Stimulated activated CD8-positive, alpha-beta memory T cell treated with anti-CD3 and anti-CD28 coated beads, Interleukin-4, amount 100 ng/mL, for 48 hours (primary cell): ENCODE measurements at places on chromosomes 11 and 22.

- DNase-seq, result no peak
Observed at GRCh38 chr11:60860943-60861342, 5.2 kb upstream of the PTGDR2 start.

DNA sequence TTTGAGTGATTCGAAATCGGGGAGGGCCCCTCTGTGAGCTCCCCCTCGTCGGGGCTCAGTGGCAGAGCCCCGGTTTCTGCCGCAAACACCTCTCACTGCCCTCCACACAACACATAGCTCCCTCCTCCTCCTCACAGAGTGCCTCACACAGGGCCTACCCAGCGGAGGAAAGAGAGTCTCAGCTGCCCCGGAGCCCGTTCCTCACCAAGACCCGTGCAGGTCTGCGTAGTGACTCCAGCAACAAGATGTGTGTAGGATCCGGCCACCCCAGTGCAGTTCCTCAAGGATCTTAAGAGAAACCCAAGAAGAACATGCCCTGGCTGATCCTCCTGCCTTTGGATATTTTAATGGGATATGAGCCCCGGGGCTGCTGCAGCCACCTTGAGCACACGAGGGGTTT is 238.4 kb downstream of the BRD1 start:
- DNase-seq, result no peak

- DNase-seq, result no peak
Observed at GRCh38 chr11:1521382-1522080, 35.0 kb upstream of the MOB2 start.

DNA sequence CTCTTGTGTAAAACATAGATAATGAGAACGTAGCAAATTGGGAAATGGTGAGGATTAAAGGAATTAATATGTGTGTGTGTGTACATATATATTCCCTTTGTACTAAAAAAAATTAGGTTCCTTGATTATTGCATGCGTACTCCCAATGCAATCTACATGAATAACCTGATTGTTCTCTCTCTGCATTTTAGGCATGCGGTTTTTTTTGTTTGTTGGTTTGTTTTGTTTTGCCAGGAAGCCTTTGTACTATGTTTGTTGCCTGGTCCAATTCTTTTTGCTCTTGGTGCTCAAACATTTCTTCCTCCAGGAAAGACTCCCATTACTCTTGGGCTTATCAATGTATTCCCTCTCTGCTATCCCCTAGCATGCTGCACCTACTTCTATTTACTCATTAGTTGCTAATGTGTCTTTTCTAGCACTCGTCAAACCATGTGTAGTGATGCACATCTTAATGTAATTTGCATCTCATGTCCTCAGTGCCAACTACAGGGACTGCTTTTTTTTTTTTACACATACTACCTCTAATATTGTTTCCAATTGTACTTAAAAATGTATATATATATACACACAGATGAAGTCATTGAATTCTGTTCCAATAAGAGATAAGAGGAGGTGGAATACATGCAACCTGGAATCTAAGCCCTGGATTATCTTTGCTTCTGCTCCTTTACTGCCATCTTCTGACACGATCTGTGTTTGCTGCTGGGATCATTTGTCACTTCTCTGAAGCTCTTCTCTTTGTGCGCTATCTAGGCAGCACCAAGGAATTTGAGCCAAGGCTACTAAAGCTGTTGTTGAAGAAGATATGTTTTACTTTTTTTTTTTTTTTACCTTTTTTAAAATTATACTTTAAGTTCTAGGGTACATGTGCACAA is 197.2 kb upstream of the ANO3 start:
- no peak for DNase-seq

DNA sequence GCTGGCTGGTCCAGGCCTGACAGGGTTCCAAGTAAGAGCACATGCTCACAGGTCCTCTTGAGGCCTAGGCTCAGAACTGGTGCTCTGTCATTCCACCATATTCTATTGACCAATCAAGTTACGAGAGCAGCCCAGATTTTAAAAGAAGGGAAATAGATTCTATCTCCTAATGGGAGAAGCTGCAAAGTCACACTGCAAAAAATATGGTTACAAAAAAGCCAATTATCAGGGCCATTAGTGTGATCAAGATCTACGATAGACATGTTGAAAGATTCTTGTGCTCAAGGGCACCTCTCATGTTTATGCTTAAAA is 96.1 kb downstream of the CD44 start:
- DNase-seq, result no peak

DNA sequence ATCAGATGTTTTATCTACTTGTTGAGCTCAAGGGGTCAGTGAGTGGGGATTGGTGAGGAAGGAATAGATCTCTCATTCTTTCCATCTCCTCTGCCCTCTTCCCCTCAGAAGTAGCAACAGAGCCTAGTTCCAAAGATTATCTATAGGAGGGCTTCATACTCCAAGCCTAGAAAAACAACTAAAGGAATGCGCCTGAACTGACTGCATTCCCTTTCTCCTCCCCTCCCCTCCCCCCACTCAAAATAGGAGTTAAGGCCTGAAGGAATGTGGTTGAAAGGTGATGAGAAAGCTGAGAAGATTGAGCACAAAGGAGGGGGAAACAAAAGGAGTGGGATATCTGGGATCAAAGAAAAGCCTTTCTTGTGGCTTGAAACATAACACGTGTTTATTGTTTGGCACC is 10.5 kb downstream of the EMSY start:
- no peak for DNase-seq

DNA sequence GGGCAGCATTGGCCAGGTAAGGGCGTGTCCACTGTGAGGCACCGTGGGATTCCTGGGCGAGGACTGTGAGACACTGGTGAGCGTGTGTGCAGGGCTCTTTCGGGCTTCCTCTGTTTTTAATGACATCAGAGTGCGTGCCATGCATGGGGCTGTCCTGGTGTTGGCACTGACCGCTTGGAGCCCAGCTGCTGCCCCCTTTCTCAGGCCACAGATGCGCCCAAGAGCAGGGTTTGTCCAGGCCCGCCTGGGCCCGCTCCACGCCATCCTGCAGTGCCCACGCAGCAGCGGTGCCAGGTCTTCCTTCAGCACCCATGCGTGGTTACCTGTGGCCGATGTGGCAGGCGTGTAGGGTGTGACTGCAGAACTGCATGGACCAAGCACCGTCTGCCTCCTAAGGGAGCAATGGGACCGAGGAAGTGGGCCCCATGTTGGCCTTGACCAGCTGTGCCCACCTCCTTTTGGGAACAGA is 72.3 kb upstream of the SEPTIN5 start:
- DNase-seq, result no peak

GRCh38 chr11:82523141-82523540 is 210.5 kb downstream of the FAM181B start:
- no peak for DNase-seq

DNA sequence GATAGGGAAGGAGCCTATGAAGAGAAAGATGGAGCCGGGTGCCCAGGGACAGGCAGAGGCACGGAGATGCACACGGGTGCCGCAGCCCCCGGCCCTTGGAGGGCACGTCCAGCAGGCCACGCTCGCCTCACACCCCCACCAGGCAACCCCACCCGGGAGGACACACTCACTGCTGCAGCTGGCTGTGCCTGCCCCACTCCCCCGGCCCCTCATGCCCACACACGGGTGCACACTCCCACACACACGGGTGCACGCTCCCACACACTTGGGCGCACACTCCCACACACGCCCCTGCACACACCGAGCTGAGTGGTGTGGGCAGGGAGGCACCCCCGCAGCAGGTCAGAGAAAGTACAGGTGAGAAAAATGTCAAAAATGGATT is 1.1 kb downstream of the MOB2 start:
- no peak for DNase-seq

GRCh38 chr22:32579529-32580220 is 105.1 kb downstream of the FBXO7 start:
- DNase-seq, result no peak

DNA sequence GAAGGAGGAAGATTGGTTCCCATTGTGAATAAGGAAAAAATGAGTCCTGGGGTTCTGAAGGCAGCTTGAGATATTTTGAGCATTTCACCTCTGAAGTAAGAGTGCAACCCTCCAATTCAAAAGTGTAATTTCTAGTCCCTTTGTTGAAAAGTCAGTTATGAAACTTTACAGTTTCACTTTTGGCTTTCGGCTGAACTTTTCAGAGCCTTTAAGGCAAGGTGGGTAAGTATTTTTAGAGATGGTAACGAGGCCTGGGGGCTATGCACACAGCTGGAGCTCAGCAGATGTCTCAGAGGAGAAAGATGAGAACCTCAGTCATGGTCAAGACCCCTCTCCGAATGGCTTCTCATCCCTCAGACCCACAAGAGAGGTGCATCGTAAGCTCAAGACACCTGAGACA is 267.6 kb downstream of the KIRREL3 start:
- no peak for DNase-seq

GRCh38 chr22:49833340-49834007 is 5.8 kb upstream of the BRD1 start:
- DNase-seq, result no peak

GRCh38 chr11:2702771-2703362 is 3.1 kb upstream of the KCNQ1OT1 start:
- DNase-seq, result no peak

DNA sequence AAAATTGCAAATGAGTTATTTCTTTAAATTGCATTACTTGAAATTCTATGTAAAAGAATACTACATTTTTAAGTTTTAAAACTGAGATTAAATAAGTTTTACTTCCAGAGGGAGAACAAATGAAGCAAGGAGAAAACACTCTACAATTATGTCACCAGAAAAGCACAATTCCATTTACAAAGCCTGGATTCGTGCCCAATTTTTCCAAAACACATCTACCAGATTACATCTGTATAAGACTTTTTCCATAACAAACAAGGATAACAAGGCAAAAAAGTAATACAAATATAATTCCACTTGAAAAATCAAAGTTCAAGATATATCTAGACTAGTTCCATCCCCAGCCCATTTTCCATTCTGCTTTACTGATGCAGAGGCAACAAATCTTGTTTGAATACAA is 40.5 kb downstream of the MTMR2 start:
- DNase-seq, result no peak

DNA sequence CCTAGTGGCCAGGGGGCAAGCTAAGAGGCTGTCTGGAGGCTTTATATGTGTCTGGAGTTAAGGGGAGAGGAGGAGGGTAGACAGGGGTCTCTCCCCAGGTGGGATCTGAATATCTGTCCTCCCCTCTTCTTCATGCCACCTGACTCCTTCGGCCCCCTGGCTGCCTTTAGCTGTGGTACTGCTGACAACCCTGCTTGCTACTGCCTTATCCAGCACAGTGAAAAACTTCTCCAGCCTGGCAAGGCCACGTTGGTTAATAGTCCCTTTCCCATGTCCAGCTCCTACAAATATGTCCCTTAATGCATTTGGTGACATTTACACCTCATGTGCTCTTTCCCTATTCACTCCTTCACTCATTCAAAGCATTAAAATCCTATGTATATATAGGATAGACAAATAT is 42.4 kb upstream of the NNMT start:
- no peak for DNase-seq

DNA sequence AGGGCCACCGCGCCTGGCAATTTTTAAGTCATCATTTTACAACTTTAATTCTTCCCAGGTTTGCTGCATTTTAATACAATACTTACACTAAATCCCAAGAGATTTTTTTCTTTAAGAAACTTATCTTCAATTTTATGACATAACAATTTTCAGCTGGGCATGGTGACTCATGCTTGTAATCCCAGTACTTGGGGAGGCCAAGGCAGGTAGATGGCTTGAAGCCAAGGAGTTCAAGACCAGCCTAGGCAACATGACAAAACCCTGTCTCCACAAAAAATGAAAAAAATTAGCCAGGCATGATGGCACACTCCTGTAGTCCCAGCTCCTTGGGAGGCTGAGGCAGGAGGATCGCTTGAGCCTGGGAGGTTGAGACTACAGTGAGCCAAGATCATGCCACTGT is 38.8 kb downstream of the CLDN25 start:
- DNase-seq, result no peak

DNA sequence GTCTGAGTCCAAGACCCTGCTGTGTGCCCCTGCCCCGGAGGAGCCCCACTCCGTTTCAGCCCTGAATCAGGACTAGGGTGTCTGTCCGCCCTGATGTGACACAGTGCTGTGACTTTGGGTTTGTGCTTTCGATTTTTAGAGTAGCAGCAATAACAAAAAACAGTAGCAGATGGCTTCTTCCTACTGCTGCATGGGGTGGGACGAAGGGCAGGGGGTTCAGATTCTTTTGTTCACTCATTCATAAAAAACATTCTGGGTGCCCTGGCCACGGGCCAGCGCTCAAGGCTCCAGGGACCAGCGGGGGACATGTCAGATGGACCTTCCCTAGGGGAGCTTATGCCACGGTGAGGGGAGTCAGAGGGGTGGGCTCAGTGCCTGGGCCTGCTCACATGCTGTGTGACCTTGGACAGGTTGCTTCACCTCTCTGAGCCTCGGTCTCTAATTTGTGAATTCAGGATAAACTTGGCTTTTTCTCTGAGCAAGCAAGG is 24.6 kb upstream of the PRR5 start:
- no peak for DNase-seq

- no peak for DNase-seq
Observed at GRCh38 chr22:24526191-24526590, 28.7 kb downstream of the GUCD1 start.

DNA sequence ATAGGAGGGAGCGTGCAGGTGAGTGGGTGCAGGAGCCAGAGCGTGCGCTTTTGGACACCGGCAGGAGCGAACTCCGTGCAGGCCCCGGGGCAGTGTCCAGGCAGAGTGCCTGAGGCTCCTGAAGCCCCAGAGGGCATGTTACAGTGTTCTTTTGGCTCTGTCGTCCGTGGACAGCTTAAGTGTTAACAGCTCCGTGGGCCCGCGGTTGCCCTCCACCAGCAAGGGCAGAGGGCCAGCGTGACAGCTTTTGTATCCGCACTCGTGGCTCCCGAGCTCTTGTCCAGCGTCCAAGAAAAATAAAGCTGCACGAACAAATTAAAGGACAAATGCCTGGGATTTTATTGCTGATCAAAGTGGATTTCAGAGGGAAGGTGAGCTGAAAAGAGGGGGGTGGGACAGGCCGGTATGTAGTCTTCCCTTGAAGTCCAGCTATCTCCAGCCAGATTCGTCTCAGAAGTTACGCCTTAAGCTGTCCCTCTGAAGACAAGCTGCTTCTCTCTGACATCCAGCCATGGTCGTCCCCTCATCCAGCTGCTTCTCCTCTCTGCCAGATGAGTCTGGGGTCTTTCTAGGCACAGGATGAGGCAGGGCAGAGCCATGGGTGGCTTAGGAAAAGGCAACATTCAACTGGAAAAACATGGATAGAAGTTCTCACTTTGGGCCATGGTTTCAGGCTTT is 968 bp upstream of the TMEM109 start:
- DNase-seq, result no peak

GRCh38 chr11:130358398-130358797 is 43.7 kb upstream of the ZBTB44 start:
- no peak for DNase-seq
